ENCODE measurements at places on chromosomes 5 and 9. TPM values are rescaled to one million over a fixed set of nuclear protein-coding genes. Genes with fewer than 3 reads are reported as not detected.

Gene GCNT4
- 1.8 TPM for total RNA-seq

Gene JMY
- total RNA-seq = 27.2 TPM

Gene PAEP
- not detected for total RNA-seq

Gene ACER2
- total RNA-seq = 4.5 TPM

Gene IFNK
- not detected for total RNA-seq

Gene DAB2IP
- total RNA-seq = 16.5 TPM

Gene UTP15
- total RNA-seq = 20.8 TPM

Gene MUSK
- 0.66 TPM for total RNA-seq

Gene CTXN3
- not detected for total RNA-seq

Gene ANP32B
- 16.7 TPM for total RNA-seq

Gene PCDHGA8
- 2.6 TPM for total RNA-seq

Gene PCDHB14
- total RNA-seq = 0.77 TPM

Gene ANKRD18A
- total RNA-seq = not detected

All from fibroblast of lung (primary cell).